ENCODE measurements at places on chromosomes 7 and 10. TPM values are rescaled to one million over a fixed set of nuclear protein-coding genes. Genes with fewer than 3 reads are reported as not detected.
A peak's percentile ranks its signal among the peaks of the same experiment; 100 is the strongest.

- no peak for DNase-seq
Observed at GRCh38 chr7:123645516-123645915, 10.2 kb upstream of the LMOD2 start.

DNA sequence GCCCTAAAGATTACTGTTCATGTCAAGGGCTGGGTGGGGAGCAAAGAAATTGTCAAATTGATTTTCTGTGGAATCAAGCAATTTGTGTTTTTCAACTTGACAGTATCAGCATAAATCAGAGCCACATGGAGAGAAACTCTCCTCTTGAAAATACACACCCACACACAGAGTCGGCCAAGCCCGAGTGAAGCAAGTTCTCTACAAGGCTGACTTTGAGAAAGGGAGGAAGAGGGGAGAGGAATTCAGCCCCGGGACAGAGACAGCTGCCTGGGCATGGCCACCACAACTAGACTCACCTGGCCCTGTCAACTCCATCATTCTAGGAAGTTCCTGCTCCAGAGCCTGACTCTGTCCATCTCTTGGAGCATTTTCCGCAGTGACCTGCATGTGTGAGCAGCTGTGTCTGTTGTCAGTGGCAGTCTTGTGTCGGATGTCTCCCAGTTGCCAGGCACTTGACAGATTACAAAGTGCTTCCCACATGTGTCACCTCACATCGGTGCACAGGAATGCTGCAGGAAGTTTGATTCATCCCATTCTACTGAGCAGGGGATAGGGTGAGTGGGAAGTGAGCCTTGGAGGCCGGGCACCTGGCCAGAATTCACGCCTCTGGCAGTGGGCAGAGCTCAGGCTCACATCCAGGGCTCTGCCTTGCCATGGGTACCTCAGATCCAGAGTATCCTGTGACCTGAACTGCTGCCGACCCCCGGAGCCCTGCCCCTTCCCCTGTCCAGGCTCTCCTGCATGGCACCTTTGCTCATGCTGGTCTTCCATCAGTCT lies 37.9 kb downstream of the ADAM12 start:
- DNase-seq: peak; percentile 17

GRCh38 chr10:70512149-70512639 lies 33.6 kb downstream of the PALD1 start:
- peak; percentile 72 for DNase-seq

DNA sequence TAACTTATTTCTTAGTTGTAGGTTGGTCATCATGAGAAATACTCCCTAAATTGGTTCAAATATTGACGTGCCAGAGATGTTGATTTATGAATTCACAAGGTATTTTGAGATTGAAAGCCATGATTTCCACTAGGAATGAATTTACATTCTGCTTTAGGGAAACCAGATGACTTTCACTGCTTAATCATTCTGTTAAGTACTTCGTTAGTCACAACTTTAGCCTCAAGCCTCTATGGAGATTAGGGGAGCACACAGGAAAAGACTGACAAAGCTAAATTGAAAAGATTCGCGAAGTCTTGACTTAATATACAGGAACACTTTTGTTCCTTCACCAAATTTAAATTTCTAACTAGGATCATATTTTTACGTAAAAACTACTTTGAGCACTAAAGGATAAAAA lies 250.4 kb upstream of the CACNA2D1 start:
- DNase-seq: no peak

The FXYD4 gene
- polyA plus RNA-seq: 0.65 TPM

DNA sequence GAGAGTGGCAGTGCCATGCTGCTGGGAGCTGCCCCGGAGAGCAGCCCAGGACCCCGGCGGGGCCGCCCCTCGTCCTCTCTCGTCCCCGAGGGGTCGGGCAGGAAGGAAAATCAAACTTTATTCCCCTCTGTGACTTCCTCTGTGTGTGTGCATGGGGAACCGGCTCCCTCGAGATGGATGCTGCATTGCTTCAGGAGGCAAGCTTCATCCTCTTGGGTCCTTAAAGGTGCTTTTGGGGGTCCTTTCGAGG lies 726 bp downstream of the MCU start:
- DNase-seq: no peak

DNA sequence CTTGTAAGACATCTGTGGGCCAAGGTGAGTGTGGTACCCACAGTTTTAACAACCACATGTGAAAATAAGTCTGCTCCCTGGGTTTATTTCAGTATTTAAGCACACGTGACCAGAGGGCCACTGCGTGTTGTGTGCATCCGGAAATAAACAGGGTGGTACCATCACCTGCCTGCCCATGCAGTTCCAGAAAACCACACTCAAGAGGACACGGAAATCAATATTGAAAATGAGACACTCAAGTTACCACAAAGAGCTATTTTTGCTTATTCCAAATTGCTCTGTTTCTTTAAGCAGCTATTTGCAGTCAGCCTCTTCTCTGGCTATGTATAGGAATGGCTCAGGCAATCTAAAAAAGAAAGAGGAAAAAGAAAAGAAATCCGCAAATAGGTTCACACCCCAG lies 71.8 kb upstream of the LOXL4 start:
- no peak for DNase-seq

The PPP2R2D gene
- 15.6 TPM for polyA plus RNA-seq

The ELOVL3 gene
- polyA plus RNA-seq: 1.3 TPM
